Putamen (tissue), 1 donor: ENCODE measurements at places on chromosomes 13 and 19.

- no peak for DNase-seq
These were observed 16.6 kb upstream of the LRCH1 start for GRCh38 chr13:46536341-46536740.

DNA sequence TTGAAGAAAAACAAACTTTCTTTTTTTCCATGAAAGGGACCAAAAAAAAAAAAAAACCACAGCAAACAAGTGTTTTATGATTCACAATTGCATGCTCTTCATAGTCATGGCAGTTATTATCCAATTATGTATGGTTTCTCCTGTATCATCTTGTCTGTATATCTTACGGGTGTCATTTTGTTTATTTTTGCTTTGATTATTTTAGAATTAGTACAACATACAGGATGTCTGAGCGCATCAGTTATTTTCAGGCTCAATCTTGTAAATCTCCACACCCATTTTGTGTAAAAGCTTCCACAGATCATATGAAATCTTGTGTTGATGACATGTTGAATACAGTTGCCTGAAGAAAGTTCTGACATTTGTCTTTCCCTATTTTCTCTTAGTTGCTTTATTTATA, 280.3 kb downstream of the KLF5 start:
- DNase-seq, result no peak

DNA sequence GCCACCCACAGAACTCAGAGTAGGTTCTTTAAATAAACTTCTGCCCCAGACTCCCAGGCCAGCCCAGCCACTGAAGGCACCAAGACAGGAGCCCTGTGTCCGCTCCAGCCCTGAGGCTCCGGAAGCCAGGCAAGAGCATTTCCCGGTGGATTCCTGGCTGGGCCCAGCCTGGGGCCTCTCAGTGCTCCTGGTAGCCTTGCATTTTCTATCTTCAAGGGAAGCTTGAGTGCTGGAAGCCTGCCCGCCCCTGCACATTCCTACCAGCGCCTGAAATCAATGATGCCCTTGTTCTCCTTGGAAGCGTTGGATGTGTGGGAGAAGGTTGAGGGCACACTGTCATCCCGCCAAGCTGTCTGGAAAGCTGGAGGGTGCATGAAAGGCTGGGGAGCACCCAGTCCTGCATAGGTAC, 70.3 kb downstream of the ALOX5AP start:
- DNase-seq, result peak; percentile 83

GRCh38 chr19:55389386-55390317, 3.9 kb downstream of the RPL28 start:
- DNase-seq, result no peak

GRCh38 chr13:25659091-25659795, 287.5 kb downstream of the ATP8A2 start:
- no peak for DNase-seq

DNA sequence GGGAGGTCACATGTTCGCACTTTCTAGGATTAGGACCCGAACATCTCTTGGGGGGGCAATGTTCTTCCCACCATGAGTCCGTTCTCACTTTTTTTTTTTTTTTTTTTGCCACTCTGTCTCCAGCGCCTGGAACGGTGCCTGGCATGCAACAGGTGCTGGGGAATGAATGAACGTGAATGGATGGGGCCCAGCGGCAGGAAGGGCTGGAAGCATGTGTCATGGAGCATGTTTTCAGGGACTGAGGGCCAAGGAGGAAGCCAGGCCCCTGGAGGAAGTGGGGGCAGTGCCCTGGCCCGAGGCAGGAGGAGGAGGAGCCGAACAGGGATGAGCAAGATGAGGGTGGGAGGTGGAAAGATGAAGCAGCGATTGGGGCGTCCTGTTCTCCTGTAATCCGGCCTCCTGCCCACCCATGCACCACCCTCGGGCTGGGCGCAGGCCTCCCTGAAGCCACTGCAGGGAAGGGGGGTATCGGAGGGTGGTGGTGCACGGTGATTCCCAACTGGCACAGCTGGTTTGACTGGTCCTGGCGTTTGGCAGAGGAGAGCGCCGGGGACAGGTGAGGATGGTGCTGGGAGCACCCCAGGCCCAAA, 8.8 kb upstream of the SULT2B1 start:
- DNase-seq, result no peak

GRCh38 chr19:291561-292280, 518 bp upstream of the PLPP2 start:
- peak; percentile 41 for DNase-seq

- no peak for DNase-seq
These were observed 530.0 kb upstream of the ARGLU1 start for GRCh38 chr13:107097916-107098315.

GRCh38 chr13:106753251-106753650, 185.3 kb upstream of the ARGLU1 start:
- no peak for DNase-seq

GRCh38 chr13:20002787-20003186, 44.3 kb downstream of the ZMYM2 start:
- no peak for DNase-seq

- DNase-seq, result peak; percentile 67
These were observed at the start of gene AXL for GRCh38 chr19:41218615-41219507. TSS of gene AXL (plus strand) at chr19:41219223. CDS start at chr19:41219393, 170 bp downstream.

DNA sequence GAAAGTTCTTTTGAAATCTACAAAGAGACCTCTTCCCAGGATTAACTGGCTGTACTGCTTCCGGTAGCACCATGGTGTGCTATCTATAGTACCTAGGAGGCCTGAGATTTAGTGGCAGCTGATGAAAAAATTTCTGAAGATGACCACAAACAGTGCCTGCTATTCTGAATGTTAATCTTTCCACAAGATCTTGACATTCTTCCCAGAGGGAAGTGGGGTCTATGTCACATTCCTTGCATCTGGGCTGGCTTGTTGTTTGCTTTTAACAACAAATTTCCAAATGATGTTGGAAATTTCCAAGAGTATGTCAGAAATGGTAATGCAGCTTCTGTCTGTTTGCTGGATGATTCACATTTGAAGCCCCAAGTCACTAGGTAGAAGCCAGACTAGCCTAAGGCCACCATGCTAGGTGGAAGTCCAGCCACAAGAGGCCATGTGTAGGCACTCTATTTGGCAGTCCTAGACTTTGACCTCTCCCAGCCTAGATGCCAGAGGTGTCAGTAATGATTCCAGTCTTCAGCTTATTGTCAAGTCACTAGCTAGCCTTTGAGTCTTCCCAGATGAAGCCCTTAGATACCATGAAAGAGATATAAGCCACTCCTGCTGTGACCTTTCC, 22.1 kb downstream of the SPART start:
- DNase-seq, result no peak

- DNase-seq, result no peak
These were observed 215.4 kb upstream of the IRS2 start for GRCh38 chr13:110001670-110002275.

DNA sequence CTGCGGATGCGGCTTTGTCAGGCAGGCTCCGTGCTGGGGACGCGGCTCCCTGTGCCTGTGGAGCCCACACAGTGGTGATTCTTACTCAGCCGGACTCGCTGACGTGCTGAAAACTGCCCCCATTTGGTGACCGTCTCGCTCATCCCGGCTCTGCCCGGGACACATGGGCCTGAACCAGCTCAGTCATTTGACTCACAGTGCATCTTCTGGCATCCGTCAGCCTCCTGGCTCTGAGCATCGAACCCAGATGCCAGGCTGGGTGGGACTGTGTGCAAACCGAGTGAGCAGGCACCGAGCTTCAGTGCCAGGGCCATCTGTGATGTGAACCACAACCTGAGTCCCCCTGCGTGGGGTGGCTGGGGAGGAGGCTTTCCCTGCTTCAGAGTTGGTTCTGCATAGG, 5.5 kb downstream of the GCDH start:
- DNase-seq, result no peak

- no peak for DNase-seq
These were observed 17.7 kb downstream of the EPN1 start for GRCh38 chr19:55692681-55693081.

DNA sequence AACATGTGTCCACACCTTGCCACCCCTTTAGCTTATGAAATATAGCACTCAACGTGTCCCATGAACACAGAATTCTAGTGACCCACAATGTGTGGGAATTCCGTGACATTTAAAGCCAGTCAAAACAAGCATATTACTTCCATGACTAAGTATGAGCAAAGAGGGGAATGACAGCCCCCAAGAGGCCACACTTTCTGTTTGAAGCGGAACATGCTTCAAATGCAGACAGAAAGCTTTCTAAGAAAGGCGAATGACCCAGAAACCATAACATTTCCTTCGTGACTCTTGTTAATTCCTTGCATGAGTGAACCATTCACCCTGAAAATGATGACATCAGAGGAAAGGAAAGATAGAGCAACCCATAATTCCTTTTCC, 122.0 kb upstream of the FNDC3A start:
- no peak for DNase-seq

- DNase-seq, result no peak
These were observed 69.1 kb downstream of the SIAH3 start for GRCh38 chr13:45782327-45783045.

DNA sequence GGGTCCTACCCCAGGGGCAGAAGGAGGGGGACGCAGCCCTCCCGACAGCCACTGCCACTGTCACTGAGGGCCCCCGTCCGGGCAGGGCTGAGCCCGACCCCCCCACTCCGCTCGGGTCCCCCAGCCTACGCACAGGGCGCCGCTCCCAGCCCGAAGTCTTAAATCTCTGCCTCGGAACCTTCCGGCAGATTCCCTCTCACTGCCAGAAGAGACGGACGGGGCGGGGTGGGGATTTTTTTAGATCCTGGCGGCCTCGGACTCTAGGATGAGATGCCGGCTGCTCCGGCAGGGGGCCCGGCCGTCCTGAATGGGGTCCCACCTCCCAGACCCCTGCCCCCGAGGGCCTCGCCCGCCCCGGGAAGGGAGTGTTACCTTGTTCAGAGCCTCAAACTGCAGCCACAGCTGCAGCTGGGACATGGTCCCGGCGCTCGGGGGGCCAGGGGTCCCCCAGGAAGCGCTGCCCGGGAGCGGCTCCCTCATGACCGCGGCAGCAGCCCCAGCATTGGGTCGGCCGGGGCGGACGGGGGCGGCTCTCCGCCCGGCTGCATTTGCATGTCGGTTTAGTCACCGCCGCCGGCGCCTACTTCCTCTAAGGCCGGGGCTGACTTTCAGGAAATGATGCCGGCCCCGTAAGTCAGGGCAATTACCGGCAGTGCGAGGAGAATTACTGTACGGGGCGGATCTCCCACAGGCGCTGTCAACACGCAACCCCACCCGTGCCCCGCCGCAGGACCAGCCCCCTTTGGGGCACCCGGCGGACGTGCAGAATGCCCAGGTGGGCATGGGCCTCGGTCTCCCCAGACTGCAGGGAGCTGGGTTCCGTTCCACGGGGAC, 28.1 kb downstream of the GPX4 start:
- no peak for DNase-seq

DNA sequence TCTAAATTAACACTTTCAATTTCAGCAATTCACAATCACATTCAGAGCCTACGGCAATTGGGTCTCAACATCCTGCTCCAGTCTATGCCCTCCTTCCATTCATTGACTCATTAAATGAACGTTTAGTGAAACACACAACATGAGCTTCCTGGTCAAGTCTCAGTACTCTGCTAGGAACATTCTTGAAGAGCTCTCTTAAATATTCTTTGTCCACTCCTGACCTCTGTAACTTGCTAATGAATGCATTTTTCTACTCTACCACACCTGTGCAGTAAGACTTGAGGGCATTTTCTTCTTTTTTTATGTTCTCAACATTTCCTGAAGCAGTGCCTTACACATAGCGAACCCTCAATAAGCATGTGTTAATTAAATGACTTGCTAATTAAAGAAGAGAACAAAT, 168.6 kb downstream of the OXGR1 start:
- no peak for DNase-seq

DNA sequence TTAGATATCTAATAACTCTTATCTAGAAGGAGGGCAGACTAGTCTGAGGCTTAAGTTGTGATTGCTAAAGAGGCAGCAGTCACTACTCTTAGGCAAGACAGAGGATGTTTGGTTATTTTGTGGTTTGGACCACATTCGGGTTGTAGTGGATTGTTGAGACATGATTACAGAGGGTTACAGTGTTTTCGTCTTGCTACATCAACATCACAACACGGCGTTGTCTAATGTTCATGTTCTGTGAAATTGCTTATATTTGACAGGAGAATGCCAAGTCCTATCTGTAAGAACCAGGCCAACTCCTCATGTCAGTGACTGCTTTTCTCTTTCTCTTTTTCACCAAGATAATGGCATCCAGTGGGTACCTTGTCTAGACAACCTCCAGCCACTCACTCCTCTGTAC, 16.8 kb upstream of the TM9SF2 start:
- no peak for DNase-seq

DNA sequence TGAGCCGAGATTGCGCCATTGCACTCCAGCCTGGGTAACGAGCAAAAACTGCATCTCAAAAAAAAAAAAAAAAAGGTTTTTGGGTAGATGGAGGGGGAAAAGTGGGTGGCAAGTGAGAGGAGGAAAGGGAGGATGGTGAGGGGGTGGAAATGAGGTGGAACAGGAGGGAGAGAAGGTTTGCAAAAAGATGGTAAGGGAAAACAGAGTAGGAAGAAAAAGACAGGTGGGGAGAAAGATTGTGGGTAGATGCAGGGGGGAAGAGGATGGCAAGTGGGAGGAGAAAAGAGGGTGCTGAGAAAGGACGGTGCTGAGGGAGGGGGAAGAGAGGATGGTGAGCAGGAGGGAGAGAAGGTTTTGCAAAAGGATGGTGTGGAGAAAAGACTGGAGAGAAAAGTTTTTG, 57.8 kb upstream of the C1QTNF9B start:
- no peak for DNase-seq

DNA sequence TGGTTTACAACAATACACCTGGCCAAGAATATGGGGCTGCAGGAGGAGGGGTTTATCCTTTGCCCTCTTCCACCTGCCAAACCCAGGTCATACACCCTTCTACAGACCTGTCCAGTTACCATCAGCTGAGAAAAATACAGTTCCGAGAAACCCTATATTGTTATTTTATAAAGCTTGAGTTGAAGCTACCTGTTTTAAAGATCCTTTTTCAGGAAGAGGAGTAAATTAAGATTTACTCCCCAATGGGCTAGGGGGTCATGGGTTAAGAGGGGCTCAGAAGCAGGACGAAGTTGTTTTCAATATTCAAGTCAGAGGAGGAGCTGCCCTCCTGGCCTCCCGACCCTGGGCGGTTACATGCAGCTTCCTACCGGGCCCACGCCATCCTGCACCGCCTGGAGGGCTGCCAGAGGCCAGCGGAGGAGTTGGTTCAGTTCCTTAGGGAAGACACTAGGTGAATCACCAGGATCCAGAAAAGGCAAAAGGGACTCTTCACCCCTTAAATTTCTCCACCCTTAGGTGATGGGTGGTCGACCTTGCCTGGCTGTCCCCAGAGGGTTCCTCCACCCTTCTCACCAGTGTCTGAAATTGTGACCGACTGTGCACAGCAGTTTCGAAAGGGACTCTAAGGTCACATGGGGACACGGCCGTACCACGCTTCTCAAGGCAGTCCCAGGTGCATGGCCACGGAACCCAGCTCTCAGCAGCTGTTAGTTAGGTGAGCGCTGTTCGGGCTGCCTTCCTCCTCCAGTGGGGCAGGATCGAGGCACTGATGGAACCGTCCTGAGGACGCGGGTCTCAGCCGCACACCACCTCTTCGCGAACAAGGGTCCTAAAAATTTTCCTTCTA, 1.2 kb downstream of the GJB2 start:
- no peak for DNase-seq

- DNase-seq, result no peak
These were observed 53.8 kb upstream of the LATS2 start for GRCh38 chr13:21115231-21115630.

- DNase-seq, result peak; percentile 86
These were observed 8.1 kb upstream of the ZNF784 start for GRCh38 chr19:55632463-55632834.
